ENCODE measurements at places on chromosomes 5 and 9.

DNA sequence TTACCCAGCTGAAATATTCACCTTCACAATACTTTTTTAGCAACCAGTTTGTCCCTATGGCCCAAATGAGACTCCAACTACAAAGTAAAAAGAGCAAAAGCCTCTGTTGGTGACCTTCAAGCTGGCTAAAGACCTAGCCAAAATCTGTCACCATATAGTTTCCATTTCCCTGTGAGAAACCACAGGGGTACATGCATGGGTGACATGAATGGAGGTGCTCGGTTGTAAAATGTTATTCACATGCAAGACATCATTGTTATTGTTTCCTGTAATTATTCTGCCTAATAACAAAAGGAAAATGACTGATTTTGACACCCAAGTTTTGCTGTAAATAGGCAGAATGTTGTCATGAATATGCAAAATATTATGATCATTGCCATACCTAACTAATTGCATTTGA lies 285.3 kb downstream of the ZNF608 start:
- DNase-seq: peak; percentile 53

GRCh38 chr5:109468288-109468676 lies 58.5 kb upstream of the PJA2 start:
- DNase-seq: no peak

DNA sequence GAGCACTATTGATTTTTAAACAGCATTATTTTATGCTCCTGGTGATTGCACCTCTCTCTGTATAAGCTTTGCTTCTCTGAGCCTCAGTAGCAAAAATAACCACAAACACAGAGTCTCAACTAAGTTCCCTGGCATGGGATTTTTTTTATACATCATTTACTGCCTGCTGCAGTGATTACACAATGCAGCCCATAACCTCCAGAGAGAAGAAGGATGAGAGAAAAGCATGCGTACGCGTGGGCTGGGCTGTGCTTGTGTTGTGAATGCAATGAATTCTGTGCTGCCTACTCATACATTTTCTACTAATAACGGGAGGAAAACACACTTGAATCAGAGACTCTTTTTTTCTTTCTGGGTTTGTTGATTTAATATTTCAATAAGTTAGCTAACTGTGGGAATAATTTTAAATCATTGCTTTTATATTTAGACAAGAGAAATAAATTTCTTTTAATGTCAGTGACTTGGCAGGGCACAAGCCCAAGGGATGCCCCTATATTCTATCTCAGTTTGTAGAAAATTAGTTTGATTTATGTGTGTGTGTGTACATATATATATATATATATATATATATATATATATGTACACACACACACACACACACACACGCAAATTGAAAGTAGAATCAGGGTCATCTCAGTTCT lies 351.5 kb downstream of the MED10 start:
- DNase-seq: peak; percentile 76

DNA sequence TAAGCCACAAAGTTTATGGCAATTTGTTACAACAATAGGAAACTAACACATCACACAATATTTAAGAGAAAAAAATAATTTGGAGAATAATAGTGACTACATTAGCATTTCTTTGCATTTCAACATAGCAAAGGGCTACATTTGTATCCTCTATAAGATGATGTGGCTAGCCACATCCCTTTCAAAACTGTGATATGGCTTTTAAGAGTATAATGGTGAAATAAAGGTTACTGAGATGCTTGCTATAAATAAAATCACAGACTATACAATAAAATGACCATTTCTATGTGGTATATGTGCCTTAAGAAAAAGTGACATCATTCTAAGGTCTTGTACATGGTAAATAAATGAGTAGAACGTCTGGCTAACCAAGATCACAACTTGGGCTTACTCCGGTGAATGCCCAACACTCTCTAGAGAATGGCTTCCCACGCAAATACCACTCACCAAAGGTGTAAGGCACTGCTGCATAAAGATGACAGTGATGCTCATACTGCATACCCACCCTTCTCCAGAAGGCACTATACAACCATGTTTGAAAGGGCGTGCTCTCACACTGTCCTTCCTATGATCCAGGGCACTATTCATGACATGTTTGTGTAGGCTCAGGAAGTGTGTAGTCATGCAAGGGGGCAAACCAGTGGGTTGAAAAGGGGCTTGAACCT lies 286.5 kb downstream of the MLLT3 start:
- no peak for DNase-seq

- no peak for DNase-seq
Measured at GRCh38 chr9:135670721-135671590, 7.8 kb downstream of the LCN9 start.
